SJSA1 (cell line): ENCODE measurements at places on chromosomes 12 and 14. TPM values are rescaled to one million over a fixed set of nuclear protein-coding genes. Genes with fewer than 3 reads are reported as not detected.

- H3K4me3 ChIP-seq, result no peak overlapping the region
- no peaks in the 10 kb centered on the region for H3K4me1 ChIP-seq
- no peak for DNase-seq
- H3K27ac ChIP-seq, result no peak overlapping the region
- H3K27me3 ChIP-seq, result no peaks in the 10 kb centered on the region
These were observed 109.9 kb downstream of the PIWIL1 start for GRCh38 chr12:130447655-130447965.

GRCh38 chr14:104224506-104225277 is 86.3 kb downstream of the KIF26A start:
- no peak overlapping the region for H3K27ac ChIP-seq
- H3K4me1 ChIP-seq, result no peaks in the 10 kb centered on the region
- no peak for DNase-seq

DNA sequence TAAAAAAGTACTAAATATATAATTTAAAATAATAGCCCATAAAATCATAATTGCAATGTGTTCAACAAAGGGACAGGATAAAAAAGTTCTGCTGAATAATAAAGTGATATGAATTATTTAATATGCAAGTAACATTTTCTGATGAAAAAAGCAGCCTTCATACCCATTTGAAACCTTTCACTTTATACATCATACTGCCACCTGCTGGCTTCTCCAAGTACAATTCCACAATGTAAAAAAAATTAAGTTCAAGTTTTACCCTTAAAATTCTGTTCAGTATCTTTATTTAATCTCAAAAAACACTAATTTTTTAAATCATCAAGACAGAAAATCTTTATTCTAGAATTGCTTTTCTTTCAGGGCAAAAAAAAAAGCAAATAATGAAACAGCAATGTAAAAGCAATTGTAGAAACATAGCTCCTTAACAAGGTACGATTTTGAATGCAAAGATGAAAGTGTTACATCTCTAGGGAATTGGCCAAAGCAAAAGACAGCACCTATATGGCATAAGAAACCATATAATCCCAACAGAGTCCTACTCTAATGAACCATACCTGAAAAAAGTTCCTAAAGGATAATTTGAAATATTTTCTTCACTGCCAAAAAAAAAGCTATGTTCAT is 15.0 kb downstream of the MDM1 start:
- H3K27me3 ChIP-seq, result no peaks in the 10 kb centered on the region
- H3K4me1 ChIP-seq, result no peaks in the 10 kb centered on the region
- H3K27ac ChIP-seq, result no peak overlapping the region
- DNase-seq, result no peak
- H3K36me3 ChIP-seq, result peaks cover 26% of the 10 kb centered on the region

Gene CERS5
- 23.1 and 36.3 TPM in 2 replicates for total RNA-seq

Gene TSFM
- total RNA-seq, result 591 and 596 TPM in 2 replicates
